Cardiac septum (tissue), 1 donor: ENCODE measurements at places on chromosomes 6 and 20. TPM values are rescaled to one million over a fixed set of nuclear protein-coding genes. Genes with fewer than 3 reads are reported as not detected.

GRCh38 chr20:34110025-34110744, 1.9 kb downstream of the EIF2S2 start:
- no peak for DNase-seq

- DNase-seq: no peak
Observed at GRCh38 chr6:1363298-1363697, 26.1 kb upstream of the FOXF2 start.

DNA sequence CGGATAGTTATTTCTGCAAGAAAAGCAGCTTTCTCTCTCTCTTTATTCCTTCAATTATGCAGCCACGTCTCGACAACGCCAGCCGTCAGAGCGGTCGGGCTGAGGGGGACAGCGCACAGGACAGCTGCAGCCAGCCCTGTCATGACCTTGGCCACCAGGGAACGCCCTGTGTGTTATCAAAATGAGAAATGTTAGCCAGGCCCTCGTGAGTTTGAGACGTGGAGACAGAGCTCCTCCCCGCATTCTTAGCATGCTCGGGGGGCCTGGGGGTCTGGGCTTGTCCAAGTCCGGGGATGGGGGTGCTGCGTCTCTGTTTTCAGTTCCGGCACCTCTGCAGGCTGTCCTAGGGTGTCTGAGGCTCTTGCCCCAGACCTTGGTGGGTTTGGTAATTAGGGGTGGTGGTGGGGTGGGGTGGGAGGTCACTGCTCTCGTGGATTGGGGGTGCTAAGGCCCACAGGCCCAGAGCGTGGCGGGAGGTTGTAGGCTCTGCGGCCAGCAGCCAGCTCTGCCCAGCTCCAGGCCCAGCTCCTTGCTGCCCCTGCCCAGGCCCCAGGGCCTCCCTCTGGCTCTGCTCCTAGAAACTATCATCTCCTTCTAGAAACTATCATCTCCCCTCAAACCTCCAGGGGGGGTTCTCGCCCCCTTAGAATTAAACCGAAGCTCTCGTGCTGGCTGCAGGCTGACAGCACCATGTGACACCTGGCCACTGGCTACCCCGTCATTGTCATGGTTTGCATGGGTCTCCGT, 54.3 kb upstream of the GATA5 start:
- no peak for DNase-seq

GRCh38 chr6:77502981-77503380, 39.7 kb upstream of the HTR1B start:
- no peak for DNase-seq

DNA sequence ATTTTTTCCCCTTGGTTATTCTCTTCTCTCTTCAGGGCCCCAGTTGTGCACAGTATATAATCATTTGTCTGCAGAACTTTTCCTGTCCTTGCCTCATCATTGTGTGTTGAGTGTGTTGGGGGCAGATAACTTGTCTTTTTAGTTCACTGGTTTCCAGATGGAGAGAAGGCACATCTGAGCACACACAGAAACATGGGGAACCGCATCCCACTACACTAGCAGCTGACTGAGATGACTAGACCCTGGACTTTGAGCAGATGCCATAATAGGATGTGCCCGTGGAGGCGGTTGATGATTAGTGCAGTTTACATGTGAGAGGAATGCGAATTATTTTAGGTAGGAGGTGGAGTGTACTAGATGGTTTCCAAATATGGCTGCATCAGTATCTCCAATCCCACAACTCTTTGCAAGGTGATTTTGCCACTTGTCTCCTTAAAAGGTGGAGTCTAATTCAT, 26.5 kb upstream of the SH3BGRL2 start:
- DNase-seq: no peak

GRCh38 chr20:10524643-10525042, 89.5 kb downstream of the SLX4IP start:
- DNase-seq: no peak

DNA sequence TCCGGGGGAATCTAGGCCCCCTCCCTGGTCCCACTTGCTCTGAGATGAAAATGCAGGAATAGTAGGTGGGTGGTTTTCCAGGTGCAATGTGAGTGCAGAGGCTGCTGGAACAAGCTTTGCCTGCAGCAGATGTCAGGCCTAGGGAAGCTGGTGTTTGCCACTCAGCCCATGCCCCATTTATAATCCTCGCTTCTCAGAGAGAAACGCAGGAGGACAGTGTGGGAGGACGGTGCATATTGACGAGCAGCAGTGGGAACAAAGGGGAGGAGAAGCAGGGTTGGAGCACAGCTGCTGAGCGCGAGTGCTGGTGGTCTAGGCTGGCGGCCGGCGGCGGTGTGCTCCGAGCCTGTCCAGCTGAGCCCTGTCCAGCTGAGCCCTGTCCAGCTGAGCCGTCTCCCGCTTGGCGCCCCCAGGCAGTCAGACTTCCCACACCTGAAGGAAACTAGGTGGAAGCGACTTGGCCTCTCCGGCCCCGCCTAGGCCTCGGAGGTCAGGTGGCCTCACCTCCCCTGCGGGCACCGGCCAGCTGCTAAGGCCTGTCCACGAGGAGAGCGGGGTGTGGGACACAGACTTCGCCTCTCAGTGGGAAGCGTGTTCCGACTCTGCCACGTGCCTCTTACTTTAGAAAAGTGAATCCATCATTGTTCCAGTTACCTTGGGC, 49.7 kb upstream of the FRMD1 start:
- no peak for DNase-seq

GRCh38 chr20:24806705-24807676, 142.1 kb upstream of the CST7 start:
- DNase-seq: no peak

- DNase-seq: no peak
Observed at GRCh38 chr6:40427196-40427595, 160.0 kb downstream of the LRFN2 start.

DNA sequence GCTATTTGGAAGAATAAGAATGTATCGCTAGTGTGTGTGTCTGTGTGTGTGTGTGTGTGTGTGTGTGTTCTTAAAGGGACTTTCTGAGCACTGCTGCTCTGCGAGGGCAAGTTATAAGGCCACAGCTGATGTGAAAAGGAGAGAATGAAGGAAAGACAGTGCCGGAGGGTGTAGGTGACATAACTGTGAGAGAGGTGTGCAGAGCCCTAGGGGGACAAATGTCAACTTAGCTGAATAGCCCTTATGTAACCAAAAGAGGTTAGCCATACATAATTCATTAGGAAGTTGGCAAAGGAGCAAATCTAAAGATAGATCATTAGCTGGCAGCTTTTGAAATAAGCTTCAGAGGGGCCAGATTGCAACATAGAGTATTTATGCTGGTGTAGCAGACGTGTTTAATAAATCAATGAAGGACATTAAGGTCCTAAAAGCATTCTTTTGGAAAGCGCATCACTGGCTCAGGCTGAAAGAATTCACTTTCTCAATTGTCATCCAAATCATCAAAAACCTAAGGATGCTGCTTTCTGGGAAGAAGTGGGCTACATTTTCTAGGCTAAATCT, 81.0 kb downstream of the NDUFAF5 start:
- DNase-seq: no peak

DNA sequence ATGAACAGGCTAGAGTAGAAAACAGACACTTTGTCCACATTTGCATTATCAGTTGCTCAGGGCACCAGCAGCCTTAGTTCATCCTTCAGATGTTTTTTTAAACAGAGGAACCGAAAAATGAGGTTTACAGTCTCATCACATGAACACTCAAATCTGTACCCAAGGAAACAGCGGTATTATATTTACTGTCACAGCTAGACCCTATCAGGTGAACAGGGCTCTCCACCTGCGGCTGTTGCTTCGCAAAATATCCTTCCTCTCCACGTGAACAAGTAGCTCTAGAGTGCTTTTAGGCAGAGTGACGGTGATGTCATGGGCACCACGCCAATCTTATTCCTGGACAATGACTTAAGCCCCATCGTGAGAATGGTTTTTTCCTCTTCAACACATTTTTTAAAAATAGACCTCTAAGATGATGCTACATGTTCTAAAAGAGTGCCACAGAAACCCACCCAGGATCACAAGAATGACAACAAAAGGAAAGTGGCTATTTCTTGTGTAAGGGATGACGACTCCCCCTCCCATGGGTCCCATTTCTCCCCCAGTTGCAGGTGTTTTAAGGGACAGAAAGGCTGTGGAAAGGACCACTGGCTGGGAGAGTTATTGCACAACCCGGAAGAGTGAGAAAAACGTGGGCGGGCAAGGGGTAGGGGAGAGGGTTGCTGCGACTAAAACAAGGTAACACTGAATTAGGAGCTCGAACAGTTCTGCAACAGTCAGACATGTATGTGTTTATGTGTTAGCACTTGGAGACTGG, 77.7 kb downstream of the EFHC1 start:
- DNase-seq: no peak

DNA sequence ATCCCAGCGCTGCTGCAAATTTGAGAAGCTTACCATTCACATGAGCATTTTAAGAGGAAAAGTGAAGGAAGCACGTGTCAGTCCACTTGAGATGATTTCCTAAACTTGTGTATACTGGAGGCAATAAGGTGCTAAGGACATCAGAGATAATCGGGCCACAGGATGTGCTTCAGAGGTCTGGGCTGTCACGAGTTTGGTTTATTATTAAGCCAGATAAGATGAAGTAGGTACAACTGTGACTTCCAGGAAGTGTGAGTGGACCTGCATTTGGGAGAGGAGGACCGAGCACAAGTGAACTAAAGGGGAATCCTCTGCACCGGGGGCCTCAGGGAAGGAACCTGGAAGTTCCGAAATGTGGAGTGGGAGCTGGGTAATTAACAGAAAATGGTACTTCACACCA, 1.4 kb downstream of the SAMD5 start:
- DNase-seq: no peak

GRCh38 chr6:154683756-154684523, 49.3 kb upstream of the SCAF8 start:
- no peak for DNase-seq

DNA sequence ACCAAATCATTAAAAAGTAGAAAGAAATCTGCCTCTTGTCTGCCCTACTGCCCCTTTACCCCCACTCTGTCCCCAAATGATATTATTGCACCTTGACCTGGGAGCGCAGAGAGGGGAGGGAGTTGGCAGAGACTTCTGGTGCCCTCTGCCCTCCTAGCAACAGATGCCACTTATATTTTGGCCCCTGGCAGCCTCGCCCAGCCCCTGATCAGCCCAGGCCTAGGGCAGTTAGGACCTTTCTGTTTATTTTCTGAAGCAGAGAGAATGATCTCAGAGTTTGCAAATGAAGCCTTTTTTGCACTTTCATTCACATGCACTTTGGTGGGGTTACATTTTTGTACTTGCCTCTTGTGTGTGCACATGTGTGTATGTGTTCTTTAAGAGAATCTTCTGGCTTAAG, 8.4 kb upstream of the SGK2 start:
- no peak for DNase-seq

GRCh38 chr20:53822534-53822933, 228.9 kb upstream of the ZNF217 start:
- no peak for DNase-seq

- no peak for DNase-seq
Observed at GRCh38 chr6:21246075-21246474, 347.5 kb upstream of the SOX4 start.

GRCh38 chr20:49676581-49677291, 36.9 kb downstream of the B4GALT5 start:
- DNase-seq: no peak

GRCh38 chr20:44723391-44723790, 8.2 kb downstream of the CCN5 start:
- no peak for DNase-seq

TRIM10 gene
- 0.08 TPM for total RNA-seq

DNA sequence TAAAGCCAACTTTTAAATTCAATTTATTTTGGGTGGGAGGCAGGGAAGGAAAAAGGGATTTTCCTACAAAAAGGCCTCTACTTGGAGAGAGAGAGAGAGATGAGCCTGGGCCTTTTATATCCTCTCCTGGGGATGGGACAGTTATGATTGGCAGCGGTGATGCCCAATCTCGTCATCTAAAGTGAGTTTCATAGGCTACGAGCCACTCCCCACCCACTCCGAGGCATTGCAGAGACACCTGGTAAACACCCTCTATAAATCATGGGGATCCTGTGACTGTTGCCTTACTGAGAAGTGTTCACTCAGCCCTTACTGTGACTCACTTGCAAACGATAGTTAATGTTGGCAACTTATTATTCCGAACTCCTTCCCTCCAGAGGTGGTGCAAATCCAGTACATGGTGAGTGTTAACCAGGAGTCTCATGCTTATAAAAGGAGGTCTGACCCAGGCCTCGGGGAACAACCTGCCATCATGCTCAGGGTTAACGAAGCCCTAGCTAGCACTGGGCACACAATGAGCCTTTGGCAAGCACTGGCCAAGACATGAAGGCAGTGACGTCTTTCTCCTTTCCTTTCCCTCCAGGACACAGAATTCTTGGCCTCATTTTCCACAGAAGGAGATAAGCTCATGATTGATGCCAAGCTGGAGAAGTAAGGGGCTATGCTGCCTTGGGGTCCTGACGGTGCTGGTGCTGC, 20.5 kb downstream of the BPIFB4 start:
- DNase-seq: peak; percentile 31

DNA sequence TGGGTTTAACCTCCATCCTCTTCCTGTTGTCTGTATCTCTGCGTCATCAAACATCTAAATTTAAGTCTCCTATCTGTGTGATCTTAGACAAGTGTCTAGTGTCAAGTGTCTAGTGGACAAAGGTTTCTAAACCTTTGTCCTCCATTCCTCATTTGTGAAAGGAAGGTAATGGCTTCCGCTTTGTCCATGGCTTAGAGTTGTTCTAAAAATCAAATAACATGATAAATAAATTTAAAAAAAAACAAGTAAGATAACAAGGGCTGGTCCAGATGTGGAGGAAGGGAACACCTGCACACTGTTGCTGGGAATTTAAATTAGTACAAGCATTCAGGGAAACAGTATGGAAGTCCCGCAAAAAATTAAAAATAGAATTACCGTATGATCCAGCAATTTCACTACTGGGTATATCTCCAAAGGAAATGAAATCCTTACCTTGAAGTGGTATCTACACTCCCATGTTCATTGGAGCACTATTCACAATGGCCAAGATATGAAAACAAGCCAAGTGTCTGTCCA, 17.6 kb upstream of the SERPINB1 start:
- no peak for DNase-seq

NDUFAF5 gene
- 65.0 TPM for total RNA-seq

- no peak for DNase-seq
Observed at GRCh38 chr6:139251045-139251690, 40.6 kb downstream of the TXLNB start.

GRCh38 chr6:1363729-1364572, 25.4 kb upstream of the FOXF2 start:
- no peak for DNase-seq

GRCh38 chr6:110755411-110755834, 59.8 kb downstream of the CDK19 start:
- DNase-seq: no peak

DNA sequence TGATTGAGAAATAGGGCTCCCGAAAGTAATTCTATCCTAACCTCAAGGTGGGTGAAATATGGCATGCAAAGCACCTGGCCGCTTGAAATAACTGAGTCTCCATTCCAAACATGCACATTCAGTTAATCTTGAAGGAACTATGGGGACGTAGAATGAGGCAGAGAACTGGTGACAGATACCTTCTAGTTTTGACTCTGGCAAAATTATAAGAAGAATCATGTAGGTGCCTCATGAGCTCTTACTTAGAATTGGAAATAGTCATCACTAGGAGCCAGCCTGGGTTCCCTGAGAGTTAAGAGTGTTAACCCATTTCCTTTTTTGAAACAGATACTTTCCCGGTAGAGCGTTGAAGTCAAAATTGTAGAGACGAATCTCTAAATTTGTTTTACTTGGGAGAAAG, 49.3 kb downstream of the RPF2 start:
- no peak for DNase-seq

GRCh38 chr6:47197682-47198640, 111.7 kb downstream of the TNFRSF21 start:
- DNase-seq: no peak

SAPCD1 gene
- total RNA-seq: 0.86 TPM

KIAA0408 gene
- 0.51 TPM for total RNA-seq

PSORS1C2 gene
- not detected for total RNA-seq

GRCh38 chr6:105495515-105495914, 92.6 kb upstream of the PREP start:
- no peak for DNase-seq
